ENCODE measurements at places on chromosomes 5 and 9.

DNA sequence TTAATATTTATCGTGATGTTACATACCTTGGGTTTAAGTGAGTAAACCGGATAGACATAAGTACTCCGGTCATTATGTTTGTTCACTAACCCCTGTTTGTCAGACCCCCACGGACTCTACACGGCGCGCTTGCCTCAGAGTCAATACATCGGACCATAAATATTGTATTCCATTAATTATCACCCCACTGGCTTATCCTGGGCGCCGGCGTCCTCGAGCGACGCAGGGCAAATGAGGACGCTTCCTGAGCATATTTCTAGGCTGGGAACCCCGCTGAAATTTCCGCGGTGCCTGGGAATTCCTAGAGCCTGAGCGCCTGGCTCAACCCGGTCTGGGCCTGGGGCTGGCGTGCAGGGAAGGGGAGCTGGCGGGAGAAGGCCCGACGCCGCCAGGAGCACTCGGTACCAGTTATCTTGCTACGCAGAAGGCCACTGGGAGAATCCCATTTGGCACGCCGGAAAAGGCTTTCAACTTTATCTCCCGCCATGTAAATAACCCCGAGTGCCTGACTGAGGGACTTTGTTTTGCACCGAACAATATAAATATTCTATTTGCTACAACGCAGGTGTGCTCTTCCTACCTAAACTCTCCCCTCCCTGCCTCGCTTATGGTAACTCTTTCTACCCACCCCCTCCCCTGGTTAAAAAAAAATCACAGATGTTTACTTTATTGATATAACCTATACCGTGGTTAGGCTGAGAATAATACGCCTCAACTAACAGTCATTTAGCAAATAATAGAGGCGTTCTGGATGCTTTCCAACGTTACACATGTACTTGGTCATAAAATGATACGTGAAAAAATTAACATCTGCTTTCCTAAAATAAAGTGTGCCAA, 19.4 kb downstream of the NR2F1 start:
- DNase-seq = no peak

DNA sequence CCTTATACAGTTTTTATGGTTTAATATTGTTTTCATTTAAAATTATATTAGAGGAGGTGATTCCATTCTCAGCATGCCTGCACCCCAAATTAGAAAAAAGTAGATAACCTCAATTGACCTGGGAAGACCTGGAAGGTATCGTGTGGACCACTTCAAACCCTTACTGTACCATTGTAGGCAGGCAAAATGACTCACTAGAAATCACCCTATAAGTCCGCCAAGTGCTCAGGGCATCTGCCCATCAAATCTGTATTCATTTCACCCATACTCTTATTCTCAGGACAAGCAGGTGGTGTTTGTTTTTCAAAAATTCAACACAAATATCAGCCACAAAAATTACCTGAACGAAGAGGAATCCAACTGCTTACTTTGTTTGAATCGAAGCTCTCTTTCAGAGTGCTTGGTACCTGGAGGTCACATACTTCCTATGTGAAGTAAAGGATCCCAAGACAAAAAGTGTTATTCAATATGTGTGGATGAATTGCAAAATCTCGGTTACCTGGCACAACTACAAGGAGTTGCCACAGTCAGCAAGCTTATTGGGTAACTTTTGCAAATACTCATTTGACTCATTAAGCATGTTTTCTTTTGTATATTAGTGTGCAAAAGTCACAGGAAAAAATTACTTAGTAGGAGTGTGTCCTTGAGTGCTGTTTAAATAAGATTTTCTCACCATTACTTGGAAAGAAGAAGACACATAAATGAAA, 216.2 kb downstream of the ENC1 start:
- no peak for DNase-seq

- DNase-seq = no peak
Measured at GRCh38 chr9:80842389-80842788, 847.0 kb downstream of the TLE1 start.

DNA sequence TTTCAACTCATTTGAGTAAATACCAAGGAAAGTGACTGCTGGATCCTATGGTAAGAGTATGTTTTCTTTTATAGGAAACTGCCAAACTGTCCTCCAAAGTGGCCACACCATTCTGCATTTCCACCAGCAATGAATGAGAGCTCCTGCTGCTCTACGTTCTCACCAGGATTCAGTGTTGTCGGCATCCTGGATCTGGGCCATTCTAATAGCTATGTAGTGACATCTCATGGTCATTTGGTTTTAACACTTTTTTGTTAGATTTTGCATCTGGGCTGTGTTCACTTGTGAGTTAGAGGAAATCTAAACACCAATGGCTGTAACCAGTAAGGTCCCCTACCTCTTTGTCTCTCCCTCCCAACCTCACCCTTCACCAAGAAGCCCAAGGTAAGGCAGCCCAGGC, 115.9 kb downstream of the ATPSCKMT start:
- DNase-seq = no peak

DNA sequence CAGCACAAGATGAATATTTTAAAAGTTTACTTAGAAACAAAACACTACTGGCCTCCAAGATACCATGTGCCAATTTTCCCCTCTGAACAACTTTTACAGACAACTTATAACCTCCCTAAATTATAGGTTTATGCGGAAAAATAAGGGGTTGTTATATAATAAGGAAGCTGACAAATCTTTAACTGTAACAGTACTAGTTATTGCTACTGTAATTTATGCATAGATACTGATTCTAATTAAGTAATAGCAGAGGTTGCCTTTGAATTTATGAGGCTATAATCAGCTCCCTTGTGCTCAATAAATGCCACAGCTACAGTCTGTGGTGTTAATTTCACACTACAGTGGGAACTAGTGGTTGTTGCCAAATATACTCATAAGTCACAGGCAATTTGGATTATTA, 291.3 kb upstream of the PCSK5 start:
- no peak for DNase-seq

GRCh38 chr5:149432911-149433401, 53.9 kb upstream of the IL17B start:
- DNase-seq = no peak
